ENCODE measurements at places on chromosomes 16 and 17.

- no peak for DNase-seq
Observed at GRCh38 chr17:80415626-80416137, 715 bp downstream of the ENDOV start.

DNA sequence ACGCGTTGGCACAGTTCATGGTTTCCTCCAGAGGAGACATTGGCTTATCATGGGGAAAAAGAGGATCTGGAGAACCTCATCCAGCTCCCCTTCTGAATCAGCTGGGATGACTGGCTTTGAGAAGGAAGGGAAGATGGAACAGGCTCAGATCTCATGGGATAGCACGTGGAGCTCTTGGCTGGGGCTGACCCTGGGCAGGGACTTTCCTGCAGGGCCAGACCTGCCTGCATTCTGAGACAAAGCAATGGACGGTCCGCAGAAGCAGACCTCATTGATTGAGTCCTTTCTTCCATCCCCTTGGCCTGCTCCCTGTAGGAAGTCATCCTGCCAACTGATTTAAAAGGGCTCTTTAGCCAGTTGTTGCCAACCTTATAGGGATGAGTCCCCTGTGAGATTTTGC, 26.2 kb downstream of the PLCD3 start:
- DNase-seq: no peak

- no peak for DNase-seq
Observed at GRCh38 chr17:50298018-50298417, 23.8 kb downstream of the TMEM92 start.

GRCh38 chr16:53982631-53983042, 278.7 kb downstream of the FTO start:
- DNase-seq: no peak

- DNase-seq: no peak
Observed at GRCh38 chr16:19876501-19877059, 8.1 kb downstream of the GPRC5B start.

- no peak for DNase-seq
Observed at GRCh38 chr16:69451166-69451565, 26.7 kb downstream of the CYB5B start.

DNA sequence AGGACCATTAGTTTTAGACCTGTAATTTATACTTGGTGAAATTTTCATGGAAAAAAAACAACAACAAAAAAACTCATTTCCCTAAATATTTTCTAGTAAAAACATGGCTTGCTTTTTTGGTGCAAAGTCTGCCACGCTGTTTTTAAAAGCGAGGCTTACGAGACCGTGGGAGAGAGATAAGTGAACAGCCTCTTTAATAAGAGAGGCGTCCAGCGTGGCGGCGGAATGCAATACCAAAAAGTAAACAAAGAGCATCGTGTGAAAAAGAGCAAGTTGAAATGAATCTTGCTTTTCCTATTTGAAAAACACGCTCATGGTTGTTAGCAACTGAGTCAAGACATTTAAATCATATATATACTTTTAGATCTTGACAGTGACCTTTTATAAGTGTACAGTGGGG, 10.5 kb upstream of the MSI2 start:
- no peak for DNase-seq
